Activated CD8-positive, alpha-beta T cell treated with anti-CD3 and anti-CD28 coated beads, Interleukin-2, amount 10 ng/mL, durations not matched to agents 7 days and 5 days (primary cell): ENCODE measurements at places on chromosomes 16 and 17.
A peak's percentile ranks its signal among the peaks of the same experiment; 100 is the strongest.

GRCh38 chr16:3241761-3242160 is 6.8 kb upstream of the ZNF200 start:
- no peaks in the 10 kb centered on the region for H3K4me1 ChIP-seq
- H3K27me3 ChIP-seq: no peaks in the 10 kb centered on the region
- no peak for DNase-seq
- no peak overlapping the region for H3K4me3 ChIP-seq

DNA sequence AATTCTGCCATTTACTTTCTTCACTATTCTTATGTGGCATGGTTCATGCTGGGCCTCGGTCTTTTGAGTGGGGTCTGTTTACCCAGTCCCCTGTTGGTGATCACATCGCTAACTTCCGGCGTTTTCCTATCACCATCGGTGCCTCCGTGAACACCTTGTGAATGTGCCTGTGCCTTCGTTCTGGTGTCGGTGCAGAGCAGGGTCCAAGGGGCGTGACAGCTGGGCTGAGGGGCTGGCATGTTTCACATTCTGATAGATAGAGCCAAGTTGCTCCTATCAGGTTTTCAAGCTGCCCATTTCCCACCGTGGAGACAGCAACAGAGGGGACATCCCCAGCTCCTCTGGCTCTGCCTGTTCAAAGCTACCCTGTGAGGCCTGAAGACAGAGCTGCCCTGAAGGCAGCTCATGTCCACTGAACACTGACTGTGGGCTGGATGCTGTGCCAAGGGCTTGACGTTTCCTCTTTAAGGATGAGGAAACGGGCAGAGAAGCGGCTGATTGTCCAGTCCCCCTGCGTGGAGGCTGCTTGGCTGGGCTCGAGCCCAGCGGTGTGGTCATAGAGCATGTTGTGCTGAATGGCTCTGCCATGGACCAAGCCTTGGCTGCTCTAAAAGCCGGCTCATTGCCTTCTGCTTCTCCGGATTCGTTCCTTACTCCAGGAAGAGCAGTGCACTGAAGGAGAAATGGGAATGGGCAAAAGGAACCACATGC is 17.0 kb downstream of the DHODH start:
- H3K4me3 ChIP-seq: no peak overlapping the region
- DNase-seq: no peak
- H3K27ac ChIP-seq: no peak overlapping the region

- no peak overlapping the region for H3K27ac ChIP-seq
- no peaks in the 10 kb centered on the region for H3K36me3 ChIP-seq
- no peak overlapping the region for H3K4me3 ChIP-seq
- peaks cover 6% of the 10 kb centered on the region for H3K27me3 ChIP-seq
These were observed 20.6 kb upstream of the GAN start for GRCh38 chr16:81293909-81294802.

DNA sequence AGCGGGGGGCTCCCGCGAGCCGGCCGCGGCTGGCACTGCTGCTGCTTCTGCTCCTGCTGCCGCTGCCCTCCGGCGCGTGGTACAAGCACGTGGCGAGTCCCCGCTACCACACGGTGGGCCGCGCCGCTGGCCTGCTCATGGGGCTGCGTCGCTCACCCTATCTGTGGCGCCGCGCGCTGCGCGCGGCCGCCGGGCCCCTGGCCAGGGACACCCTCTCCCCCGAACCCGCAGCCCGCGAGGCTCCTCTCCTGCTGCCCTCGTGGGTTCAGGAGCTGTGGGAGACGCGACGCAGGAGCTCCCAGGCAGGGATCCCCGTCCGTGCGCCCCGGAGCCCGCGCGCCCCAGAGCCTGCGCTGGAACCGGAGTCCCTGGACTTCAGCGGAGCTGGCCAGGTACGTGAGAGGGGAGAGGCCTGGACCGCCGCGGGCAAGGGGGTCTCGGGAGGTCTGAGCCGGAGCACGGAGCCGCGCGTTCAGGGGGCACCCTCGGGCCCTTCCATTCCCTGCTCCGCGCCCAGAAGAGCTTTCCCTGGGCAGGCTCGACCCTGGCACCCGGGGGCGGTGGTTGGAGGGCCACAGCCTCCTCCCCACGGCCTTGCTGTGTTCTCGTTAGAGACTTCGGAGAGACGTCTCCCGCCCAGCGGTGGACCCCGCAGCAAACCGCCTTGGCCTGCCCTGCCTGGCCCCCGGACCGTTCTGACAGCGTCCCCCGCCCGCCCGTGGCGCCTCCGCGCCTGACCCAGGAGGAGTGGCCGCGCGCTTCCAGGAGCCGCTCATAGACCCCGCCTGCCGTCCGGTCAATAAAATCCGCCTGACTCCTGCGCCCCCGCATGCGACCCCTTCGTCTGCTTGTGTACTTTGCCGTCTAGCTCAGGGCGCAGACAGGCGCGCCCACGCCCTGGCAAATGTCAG is 591 bp downstream of the NPW start:
- DNase-seq: no peak
- peaks cover 17% of the 10 kb centered on the region for H3K4me1 ChIP-seq
- peaks cover 22% of the 10 kb centered on the region for H3K27me3 ChIP-seq
- no peak overlapping the region for H3K4me3 ChIP-seq
- H3K36me3 ChIP-seq: no peaks in the 10 kb centered on the region

- H3K4me3 ChIP-seq: no peak overlapping the region
- H3K27ac ChIP-seq: peak overlapping the region; percentile 71
- no peaks in the 10 kb centered on the region for H3K27me3 ChIP-seq
- H3K4me1 ChIP-seq: peaks cover 36% of the 10 kb centered on the region
These were observed 15.2 kb downstream of the ZNF276 start for GRCh38 chr16:89736554-89736953.

- peak overlapping the region; percentile 84 for H3K4me3 ChIP-seq
- H3K27me3 ChIP-seq: no peaks in the 10 kb centered on the region
- peak; percentile 59 for DNase-seq
These were observed 924 bp downstream of the ZNF598 start for GRCh38 chr16:2008631-2009163.

GRCh38 chr16:78462288-78463208 is 363.1 kb downstream of the WWOX start:
- H3K27ac ChIP-seq: no peak overlapping the region
- H3K36me3 ChIP-seq: no peaks in the 10 kb centered on the region
- H3K27me3 ChIP-seq: no peaks in the 10 kb centered on the region
